ENCODE measurements at places on chromosomes 7 and 10. TPM values are rescaled to one million over a fixed set of nuclear protein-coding genes. Genes with fewer than 3 reads are reported as not detected.

- no peak for DNase-seq
These were observed 571.4 kb downstream of the DNAJB6 start for GRCh38 chr7:157908006-157908782.

DNA sequence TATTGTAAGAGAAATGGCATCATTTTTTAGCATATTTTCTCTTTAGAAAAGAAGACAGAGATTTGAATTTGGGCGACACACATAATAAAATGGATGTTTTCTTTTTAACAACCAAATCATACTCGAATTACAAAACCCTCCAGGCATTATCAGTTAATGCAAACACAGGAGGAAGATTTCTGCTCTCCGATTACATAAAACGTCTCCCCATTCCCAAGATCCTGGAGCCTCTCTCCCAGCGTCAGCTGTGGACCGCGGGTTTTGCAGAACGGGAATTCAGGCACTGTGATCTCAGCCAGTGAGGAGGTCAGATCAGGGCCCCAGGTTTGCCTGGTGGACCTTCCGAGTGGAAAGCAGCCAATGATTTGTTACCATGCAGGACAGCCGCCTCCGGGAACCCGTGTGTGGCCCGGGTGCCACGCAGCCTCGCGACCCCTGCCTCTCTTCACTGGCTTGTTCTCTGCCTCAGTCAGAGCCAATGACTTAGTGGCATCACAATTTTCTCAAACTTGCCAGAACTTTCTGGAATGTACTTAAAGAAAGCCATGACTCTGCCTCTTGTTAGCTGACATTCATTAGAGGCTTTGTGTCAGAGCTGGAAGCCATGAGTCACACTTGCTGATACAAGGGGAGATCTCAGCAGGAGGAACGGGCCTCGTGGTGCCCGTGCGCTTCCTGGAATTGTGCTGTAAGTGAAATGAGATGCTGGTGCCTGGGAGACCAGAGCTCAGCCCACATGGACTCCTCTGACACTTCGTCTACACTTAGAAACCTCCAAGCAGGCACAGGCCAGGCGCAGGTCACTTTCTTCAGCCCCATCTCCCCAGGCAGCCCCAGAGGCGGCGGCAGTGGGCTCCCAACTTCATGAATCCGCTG is 246.1 kb downstream of the KLF6 start:
- no peak for DNase-seq

GRCh38 chr7:43164757-43165156 is 52.3 kb downstream of the HECW1 start:
- DNase-seq: no peak

DNA sequence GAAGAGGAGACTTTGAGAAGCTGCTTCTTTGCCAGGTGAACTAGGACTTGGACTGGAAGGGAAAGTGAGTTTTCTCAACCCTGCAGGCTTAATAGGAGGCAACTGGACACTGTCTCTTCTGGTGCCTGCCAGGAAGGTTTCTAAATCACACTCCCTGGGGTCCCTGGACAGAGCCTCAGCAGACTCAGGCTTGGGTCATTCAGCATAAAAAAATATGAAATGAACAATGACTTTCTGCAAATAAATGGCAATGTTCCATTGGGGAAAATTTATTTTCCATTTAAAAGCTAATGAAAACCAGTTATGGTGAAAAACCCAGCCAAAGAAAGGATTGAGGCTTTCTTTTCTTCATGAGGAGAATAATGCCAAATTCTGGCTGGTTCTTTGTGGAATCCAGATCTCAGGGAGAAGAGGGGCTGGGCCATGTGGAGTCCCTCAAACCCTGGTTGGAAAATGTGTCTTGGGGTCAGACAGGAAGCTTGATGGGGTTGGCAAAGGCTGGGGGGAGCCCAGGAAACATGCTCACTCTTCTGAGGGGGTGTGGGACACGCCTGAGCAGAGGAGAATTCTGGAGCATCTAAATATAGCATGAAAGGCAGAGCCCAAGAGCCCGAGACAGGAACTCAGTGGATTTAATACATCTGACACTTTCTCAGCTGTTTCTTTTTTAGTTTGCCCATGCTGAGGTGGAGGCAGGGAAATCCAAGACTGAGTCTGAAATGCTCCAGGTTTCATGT is 65.2 kb upstream of the EMX2 start:
- DNase-seq: no peak

GRCh38 chr10:110613341-110613995 is 30.7 kb upstream of the RBM20 start:
- no peak for DNase-seq

- DNase-seq: no peak
These were observed 1.6 kb downstream of the LRRTM3 start for GRCh38 chr10:66927251-66927935.

DNA sequence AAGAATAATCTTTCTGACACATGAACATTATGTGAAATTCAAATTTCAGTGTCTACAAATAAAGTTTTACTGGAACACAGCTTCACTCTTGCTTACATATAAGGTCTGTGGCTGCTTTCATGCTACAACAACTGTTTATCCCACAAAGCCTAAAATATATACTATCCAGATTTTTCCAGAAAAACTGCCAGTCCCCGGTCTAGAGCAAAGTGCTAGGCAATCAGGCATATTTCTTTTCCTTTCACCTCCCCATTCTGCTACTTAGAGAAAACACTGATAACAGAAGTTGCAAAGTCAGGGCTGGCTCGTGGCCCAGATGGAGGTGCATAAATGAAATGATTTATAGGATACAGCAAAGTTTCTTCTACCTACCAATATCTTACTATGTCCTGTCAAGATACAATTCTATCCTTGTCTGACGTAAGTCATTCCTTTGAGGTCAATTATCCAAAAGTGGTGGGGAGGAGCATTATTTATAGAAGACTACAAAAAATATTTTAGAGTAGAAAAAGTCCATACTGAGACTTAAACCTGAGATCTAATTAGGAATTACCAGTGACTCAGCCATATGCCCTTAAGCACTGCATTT is 384.1 kb downstream of the NXPH1 start:
- DNase-seq: no peak

- DNase-seq: no peak
These were observed 304.6 kb downstream of the KLF6 start for GRCh38 chr10:3480281-3480989.

DNA sequence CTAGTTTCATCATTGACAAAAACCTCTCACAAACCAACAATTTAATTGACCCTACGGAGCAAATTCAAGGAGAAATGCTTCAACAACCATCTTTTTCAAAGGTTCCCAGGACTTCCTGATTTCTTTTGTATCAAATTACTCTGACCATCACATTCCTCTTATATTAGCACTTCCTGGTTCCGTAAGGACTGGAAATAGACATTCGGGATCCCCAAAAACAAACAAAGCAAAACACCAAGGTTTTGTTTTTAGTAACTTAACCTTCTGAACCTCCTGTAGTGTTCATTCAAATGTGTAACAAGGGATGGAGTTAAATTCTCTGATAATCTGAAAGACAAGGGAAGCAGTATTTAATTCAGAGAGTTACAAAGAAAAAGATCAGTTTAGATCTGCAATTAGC is 387.6 kb upstream of the NRP1 start:
- DNase-seq: no peak

DNA sequence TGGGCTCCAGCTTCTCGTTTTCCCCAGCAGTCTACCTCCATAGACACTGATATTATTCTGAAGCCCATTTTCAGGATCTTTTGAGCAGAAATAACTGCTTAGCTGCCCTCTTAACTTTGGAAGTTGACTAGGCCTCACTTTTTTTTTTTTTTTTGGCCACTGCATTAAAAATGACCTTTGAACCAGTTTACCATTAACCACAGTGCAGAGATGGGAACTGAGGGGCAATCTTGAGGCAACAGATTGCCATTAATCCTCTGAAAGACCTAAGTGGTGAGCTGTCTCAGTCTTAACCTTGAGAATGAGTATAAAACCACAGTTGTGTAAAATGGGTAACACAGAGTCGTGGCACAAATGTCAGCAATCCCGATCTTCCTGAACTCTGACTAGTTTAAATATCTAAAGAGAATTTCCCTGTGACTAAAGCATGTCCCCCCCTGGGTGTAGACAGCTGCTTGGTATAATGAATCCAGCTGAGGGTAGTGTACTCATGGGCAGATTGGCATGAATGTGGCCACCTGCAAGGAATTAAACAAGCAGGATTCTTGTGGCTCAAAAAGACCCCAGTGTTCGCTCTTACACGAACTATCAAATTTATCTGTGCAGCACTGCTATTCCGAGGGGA is 46.1 kb upstream of the FMC1 start:
- DNase-seq: no peak

DNA sequence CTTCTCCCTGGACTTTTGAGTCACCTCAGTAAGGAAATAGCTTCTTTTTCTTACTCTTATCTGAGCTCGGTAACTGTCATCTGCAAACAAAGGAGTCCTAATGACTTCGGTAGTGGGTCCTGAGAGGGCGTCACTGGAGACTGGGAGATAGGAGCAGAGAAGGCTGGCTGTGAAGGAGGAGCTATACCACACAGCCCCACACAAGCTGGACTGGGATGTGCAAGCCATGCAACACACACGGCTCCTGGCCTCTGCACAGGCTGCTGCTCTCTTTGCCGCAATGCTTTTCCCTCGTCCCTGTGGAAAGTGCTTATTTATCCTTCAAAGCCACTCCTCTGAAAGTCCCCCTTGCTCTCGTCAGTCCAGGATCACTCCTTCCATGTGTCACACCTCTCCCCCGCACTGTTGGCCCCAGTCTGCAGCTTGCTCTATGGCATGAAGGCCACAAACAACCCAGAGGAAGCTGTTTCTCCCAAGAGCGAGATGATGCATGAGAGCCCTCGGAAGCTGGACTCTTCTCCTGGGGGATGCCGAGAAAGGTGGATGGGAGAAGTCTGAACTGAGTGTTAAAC is 14.9 kb downstream of the TMEM273 start:
- DNase-seq: no peak

GRCh38 chr10:71278691-71279588 is 40.1 kb upstream of the SLC29A3 start:
- no peak for DNase-seq

DNA sequence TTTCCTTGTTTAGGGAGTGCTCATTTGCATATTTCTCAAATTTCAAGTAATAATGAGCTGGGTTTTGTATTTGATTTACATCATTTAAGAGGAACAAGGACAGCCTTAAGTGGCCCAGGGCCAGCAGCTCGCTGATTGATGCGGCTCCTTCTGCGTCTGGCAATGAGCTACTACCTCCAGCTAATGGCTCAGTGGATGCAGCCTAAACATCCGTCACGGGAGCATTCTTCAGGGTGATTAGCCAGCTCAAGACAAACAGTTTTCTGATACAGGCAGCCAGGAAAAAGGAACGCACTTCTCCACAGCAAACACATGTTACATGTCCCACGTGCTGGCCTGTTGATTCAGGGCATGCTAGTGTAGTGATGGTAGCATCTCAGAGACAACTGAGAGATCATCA is 169.3 kb upstream of the TCERG1L start:
- DNase-seq: no peak

DNA sequence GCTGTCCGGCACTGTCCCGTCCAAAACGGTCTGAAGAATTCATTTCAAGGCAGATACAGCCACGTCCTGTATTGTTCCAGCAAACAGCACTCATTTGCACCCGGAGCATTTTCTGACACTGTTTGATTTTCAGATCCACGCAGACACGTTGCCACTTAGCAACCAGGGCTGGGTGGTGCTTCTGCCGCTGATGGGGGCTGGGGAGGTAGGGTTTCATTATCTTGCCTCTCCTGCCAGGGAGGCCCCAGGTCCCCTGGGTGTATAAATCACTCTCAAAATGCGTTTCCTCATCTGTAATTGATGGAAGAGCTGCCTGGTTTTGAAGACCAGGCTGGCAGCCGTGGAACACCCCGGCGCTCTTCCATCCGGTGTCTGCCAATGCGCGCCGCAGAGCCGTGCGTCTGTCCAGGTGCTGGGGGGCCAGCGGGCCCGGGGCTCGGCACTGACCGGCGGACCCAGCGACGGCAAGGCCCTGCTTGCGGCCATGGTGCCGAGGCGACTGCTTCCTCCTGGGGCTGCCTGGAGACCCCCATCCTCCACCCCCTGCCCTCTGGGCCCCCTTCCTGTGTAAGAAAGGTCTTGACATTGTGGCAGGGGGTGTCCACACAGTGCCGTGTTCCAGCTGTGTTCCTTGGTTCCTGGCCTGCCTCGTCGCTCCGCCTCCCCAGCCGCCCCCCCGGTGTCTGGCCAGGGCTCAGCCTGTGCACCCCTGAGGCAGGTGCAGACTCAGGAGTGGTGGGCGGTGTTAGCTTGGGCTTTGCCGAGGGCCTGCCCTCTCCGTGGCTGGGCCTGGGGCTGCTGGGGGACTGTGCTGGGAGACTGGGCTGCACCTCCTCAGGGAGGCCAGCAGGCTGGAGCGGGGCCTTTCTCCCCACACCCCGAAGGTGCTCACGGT is 16.6 kb downstream of the ADGRA1 start:
- DNase-seq: no peak

DNA sequence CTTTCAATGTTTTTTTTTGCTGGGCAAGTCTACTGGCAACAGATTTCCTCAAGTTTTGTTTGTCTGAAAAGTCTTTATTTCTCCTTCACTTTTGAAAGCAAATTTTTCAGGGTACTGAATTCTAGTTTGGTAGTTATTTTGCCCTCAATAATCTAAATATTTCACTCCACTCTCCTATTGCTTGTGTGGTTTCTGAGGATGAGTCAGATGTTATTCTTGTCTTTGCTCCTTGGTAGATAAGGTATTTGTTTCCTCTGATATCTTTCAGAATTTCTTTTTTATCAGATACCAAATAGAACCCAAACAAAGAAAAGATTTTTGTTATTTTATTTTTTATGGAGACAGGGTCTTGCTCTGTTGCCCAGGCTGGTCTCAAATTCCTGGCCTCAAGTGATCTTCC is 99.2 kb upstream of the MALRD1 start:
- DNase-seq: no peak

DNA sequence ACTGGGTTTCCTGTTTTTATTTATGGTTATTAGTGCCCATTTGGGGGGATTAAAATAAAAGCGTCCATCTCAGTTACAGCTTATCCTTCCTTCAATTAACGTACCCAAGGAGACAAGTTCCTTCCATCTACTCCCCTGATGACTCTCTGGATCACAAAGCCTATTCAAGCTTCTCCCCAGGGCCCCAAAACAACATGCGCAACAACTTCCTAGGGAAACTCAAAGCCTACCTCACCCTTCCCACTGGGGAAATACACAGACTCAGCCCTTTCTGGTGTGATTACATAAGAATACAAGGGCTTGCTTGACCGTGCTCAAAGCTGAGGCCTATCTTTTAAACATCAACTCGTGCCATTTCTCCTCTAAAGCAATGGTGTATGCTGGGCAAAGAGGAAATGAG is 112.4 kb downstream of the CDK6 start:
- no peak for DNase-seq

FAM13C gene
- 20.2 TPM for total RNA-seq

CHN2 gene
- total RNA-seq: 19.7 TPM

LRIT1 gene
- total RNA-seq: not detected

SYCE1 gene
- total RNA-seq: 2.4 TPM

MMP21 gene
- total RNA-seq: 0.91 TPM

FAM25G gene
- total RNA-seq: not detected

RBM20 gene
- 3.6 TPM for total RNA-seq

FBXL13 gene
- total RNA-seq: 8.7 TPM

DCLRE1C gene
- total RNA-seq: 11.3 TPM

ZKSCAN5 gene
- 7.2 TPM for total RNA-seq

RARRES2 gene
- 622 TPM for total RNA-seq

KIF11 gene
- 2.3 TPM for total RNA-seq

SFMBT2 gene
- 28.1 TPM for total RNA-seq

SPDYE2B gene
- total RNA-seq: not detected

Data from ovary (tissue), 10 donors.